ENCODE measurements at places on chromosomes 1 and 21.

- no peak for DNase-seq
Measured at GRCh38 chr1:50724626-50725286, 235.3 kb downstream of the FAF1 start.

DNA sequence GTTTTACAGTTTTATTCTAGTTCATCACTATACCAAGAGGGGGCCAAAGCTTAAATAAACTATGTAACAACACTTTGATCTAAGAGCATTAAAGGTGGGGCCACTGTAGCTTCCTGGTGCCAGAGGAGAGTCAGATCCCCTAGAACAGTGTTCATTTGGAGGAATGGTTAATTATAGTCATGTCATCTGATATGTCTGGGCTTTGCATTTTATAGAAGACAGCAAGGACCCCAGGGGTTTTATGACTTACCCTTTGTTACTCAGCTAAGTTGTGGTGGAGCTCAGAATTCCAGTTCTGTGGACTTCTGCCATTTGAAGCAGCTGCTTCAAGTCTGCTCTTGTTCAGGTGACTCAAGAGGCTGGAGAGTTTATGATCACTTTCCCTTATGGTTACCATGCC is 16.7 kb downstream of the KDM4A start:
- no peak for DNase-seq

DNA sequence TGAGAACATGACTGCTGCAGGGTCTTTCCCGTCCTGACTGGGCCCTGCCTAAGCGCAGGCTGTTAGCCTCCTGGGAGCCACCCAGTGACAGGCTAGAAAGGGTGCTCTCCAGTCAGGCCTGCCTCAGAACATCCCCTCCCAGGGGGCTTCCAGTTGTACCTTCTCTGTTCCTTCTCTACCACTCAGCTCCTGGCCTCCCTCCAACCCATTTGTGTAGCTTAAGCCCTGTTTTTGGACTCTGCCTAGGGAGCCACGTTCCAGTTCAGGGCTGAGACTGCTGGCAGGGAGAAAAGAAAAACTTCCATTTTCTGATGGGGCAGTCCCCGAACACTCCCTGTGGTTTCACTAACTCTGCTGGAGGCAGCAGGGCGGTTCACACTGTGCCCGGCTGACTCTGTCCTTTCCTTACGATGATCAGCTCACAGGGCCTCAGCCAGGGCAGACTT is 15.3 kb upstream of the POU3F1 start:
- DNase-seq, result no peak

GRCh38 chr1:223258751-223259198 is 105.2 kb downstream of the SUSD4 start:
- DNase-seq, result no peak

GRCh38 chr21:38139380-38140168 is 117.2 kb upstream of the KCNJ15 start:
- DNase-seq, result no peak

All from central memory CD4-positive, alpha-beta T cell (primary cell).